ENCODE measurements at places on chromosomes 16 and 17.

- DNase-seq = no peak
Observed at GRCh38 chr17:35653619-35654361, 66.7 kb downstream of the AP2B1 start.

GRCh38 chr16:73792199-73793020 is 504.2 kb upstream of the PSMD7 start:
- no peak for DNase-seq

DNA sequence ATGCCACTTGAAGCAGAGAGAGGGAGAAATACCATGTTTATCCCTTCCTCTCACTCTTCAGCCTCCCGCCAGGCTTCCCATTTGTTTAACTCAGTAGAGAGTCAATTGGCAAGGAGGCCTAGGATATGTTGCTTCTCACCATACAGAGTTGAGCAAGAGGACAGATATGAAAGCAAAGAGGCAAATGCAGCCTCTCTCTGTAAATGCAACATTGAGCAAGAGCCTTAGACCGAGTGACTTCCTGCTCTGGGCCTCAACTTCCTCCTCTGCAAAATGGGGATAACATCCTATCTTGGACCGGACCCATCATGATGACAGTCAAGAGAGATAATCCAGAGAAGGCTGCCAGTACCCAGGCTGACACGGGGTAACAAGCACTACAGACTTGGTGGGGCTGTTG is 36.8 kb downstream of the SOCS1 start:
- DNase-seq = no peak

DNA sequence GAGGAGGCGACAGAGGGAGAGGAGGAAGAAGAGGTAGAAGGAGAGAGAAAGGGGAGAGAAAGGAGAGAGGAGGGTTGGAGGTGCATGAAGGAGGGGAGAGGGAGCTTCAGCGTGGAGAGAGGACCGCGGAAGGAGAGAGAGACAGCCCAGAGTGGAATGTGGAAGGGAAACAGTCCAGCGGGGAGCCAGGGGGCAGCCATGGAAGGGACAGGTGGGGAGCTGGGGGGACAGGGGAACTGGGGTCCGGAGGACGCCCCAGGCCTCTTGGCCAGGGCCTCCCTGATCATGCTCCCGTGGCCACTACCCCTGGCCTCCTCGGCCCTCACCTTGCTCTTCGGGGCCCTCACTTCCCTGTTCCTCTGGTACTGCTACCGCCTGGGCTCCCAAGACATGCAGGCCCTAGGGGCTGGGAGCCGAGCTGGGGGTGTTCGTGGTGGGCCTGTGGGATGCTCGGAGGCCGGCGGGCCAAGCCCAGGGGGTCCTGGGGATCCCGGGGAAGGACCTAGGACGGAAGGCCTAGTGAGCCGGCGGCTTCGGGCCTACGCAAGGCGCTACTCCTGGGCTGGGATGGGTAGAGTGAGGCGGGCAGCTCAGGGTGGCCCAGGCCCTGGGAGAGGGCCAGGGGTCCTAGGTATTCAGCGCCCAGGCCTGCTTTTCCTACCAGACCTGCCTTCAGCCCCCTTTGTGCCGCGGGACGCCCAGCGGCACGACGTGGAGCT is 759 bp downstream of the ASPHD1 start:
- no peak for DNase-seq

GRCh38 chr17:72971226-72971880 is 121.1 kb downstream of the SLC39A11 start:
- no peak for DNase-seq

DNA sequence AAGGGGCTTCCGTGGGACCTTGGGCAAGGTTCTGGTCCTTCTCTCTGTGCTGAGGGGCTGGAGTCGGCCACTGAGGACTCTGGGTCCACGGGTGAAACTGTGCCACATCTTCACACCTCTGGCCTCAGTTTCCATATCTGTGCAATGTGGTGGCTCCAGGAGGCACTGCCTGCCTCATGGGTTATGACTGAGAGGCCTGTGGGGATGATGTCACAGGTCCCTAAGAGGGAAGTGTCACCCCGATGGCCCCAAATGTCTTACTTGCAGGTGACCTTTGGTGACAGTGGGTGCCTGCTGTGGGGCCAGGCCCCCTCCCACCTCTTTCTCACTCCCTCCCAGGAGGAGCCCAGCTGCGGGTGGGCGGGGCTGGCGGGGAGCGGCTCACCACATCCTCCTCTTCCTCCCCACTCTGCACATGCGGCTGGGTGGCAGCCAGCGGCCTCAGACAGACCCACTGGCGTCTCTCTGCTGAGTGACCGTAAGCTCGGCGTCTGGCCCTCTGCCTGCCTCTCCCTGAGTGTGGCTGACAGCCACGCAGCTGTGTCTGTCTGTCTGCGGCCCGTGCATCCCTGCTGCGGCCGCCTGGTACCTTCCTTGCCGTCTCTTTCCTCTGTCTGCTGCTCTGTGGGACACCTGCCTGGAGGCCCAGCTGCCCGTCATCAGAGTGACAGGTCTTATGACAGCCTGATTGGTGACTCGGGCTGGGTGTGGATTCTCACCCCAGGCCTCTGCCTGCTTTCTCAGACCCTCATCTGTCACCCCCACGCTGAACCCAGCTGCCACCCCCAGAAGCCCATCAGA is at the start of gene IL21R:
Gene IL21R (plus strand): TSS at position 407 of the 801 bp plus-strand sequence. CDS start 27,898 bp downstream, outside the sequence.
- peak; percentile 84 for DNase-seq

DNA sequence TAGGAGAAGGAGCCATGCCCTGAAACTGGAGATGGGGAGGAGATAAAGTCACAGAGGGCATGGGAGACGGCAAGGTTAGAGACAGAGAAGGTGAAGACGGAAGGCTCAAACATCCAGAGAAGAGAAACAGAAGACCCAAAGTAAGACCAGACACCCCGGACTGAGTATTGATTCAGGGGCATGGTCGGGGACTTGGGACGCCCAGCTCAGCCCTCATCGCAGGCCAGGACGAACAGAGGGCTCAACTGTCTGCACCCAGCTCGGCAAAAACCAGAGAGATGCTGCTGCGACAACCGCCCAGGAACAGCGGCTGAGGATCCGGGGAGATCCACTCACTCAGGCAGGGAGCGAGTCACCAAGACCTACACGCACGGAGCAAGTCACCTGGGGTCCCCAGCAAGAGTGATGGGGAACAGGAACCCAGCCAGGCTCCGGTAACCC is 999 bp downstream of the XYLT1 start:
- no peak for DNase-seq
